ENCODE measurements at places on chromosomes 4 and X. TPM values are rescaled to one million over a fixed set of nuclear protein-coding genes. Genes with fewer than 3 reads are reported as not detected.

The AIMP1 gene
- total RNA-seq = 37.1 TPM

The ATP6AP2 gene
- total RNA-seq = 50.8 TPM

DNA sequence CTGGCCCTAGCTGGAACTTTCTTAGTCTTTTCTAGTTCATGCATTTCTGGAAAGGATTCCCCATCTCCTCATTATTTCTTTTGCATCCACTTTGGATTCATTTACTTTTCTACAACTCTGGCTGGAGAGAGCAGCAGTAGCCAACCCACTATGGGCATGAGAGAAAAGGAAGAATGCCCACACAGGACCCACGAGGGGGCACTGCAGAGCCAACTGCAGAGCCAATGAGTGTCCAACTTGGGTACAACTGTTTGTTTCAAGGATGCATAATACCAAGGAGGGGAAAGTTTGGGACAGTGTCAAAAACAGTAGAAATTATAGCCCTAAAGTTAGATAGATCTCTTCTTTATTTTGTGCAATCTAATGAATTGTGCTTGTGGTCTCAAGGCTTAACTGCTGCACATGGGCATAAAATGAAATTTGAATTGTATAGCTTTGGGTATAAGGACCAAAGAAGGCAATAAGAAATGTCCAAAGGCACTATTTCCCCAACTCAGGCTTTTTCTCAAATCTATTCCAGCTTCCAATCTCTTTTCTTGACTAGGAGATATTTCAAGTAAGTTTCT, 230.6 kb downstream of the NSUN7 start:
- no peak for DNase-seq

DNA sequence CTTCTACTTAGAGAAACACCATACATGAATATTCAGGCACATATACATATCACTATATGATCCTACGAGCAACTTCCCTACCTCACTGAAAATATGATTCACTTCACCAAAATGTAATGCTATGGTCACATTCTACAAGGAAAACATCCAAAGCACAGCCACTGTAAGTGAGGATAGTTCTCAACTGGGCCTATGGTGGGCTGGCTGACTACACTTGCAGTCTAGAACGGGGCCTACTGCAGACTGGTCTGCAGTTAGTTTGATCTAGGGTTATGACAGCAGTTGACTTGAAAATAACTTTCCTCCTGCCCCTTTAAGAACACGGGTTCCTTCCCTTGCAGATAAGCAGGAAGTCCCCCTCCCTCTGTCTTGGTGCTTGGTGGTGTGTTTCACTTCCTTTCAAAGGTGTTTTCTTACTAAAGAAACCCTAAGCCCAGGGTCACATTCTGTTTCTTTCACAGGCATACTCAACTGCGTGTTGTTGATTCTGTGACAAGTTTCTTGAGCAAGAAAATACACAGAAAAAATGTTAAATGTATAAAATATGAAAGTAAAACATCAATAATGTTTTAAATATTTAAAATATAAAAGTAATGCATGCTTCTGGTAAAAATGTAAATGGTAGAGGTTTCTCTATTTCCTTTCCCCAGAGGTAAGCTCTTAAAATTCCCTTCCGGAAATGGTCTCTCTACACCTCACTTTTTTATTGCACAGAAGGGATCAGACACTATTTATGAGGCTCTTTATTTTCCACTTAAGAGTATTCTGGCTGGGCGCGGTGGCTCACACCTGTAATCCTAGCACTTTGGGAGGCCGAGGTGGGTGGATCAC, 18.0 kb upstream of the TMSB4X start:
- DNase-seq = no peak
